ENCODE measurements at places on chromosomes 6 and 20.

GRCh38 chr6:36917541-36918193, 31.9 kb downstream of the C6orf89 start:
- DNase-seq: no peak
- peaks cover 63% of the 10 kb centered on the region for H3K36me3 ChIP-seq
- no peak overlapping the region for H3K4me3 ChIP-seq
- peaks cover 18% of the 10 kb centered on the region for H3K4me1 ChIP-seq
- H3K27me3 ChIP-seq: no peaks in the 10 kb centered on the region

DNA sequence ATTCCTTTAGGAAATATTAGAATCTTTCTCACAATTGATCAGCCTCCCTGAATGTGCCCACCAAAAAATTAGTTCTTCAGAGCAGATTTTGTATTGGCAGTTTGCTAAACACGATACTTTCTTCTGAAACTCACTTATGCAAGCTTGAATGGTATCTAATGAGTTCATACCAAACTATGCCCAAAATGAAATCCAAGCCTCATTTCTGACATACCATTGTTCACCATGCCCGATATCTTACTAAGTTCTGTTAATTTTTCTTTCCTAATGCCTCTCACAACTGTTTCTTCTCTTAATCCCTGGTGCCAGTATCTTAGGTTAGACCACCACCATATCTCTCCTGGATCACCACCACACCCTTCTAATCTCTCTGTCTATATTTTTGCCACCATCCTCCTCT, 755.9 kb downstream of the KIF16B start:
- H3K36me3 ChIP-seq: no peaks in the 10 kb centered on the region
- H3K4me3 ChIP-seq: no peak overlapping the region
- no peaks in the 10 kb centered on the region for H3K4me1 ChIP-seq
- no peaks in the 10 kb centered on the region for H3K27me3 ChIP-seq
- no peak overlapping the region for H3K27ac ChIP-seq

GRCh38 chr6:46689657-46690056, 2.0 kb downstream of the TDRD6 start:
- no peak for DNase-seq
- H3K36me3 ChIP-seq: no peaks in the 10 kb centered on the region
- no peaks in the 10 kb centered on the region for H3K27me3 ChIP-seq
- H3K4me3 ChIP-seq: no peak overlapping the region
- H3K4me1 ChIP-seq: no peaks in the 10 kb centered on the region

- peak overlapping the region; percentile 37 for H3K4me3 ChIP-seq
- H3K4me1 ChIP-seq: peaks cover 34% of the 10 kb centered on the region
- H3K27ac ChIP-seq: no peak overlapping the region
- H3K36me3 ChIP-seq: no peaks in the 10 kb centered on the region
- H3K27me3 ChIP-seq: peaks cover 40% of the 10 kb centered on the region
Measured at GRCh38 chr20:62642666-62643520, 590 bp downstream of the SLCO4A1 start.

DNA sequence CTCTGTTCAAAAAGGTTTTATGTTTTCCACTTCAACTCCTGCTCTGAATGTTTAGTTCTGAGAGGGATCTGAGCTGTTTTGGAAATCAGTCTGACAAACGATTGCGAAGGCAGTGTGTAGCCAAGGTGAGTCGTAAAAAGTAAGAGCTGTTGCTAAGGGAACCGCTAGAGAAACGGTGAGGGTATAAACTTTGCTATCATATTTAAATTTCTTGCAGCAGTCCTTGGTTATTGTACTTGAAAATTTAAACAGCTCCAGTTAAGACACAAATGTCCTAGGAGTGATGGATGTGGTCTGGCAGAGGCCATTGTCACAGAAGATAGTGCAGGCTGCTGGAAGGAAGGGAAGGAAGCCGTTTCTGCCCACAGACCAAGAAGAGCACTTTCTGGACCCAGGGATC, 64.9 kb upstream of the CITED2 start:
- no peaks in the 10 kb centered on the region for H3K27me3 ChIP-seq
- H3K4me1 ChIP-seq: no peaks in the 10 kb centered on the region
- H3K4me3 ChIP-seq: no peak overlapping the region

DNA sequence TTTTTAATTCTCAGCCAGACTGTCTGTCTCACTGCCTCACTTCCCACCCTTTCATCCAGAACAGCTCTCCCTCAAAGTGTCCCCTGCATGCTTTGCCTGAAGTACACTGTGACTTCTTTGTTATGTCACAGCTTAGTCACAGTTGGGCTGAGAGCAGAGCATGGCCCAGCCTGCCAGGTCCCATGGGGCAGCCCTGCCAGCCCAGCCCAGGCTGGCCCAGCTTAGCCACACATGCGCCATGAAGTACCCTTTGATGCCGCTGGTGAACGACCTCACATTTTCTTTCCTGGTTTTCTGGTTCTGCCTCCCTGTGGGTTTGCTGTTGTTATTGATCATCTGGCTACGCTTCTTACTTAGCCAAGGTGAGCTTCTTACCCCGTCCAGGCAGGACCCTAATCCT, at the start of gene ADIG:
TSS of gene ADIG (plus strand) at position 185 of the 400 bp plus-strand sequence. CDS start at position 239, 54 bp downstream.
- no peaks in the 10 kb centered on the region for H3K36me3 ChIP-seq
- DNase-seq: no peak
- no peak within 1 kb of the TSS for H3K27ac ChIP-seq
- no peaks in the 10 kb centered on the region for H3K27me3 ChIP-seq
- H3K4me1 ChIP-seq: no peaks in the 10 kb centered on the region

DNA sequence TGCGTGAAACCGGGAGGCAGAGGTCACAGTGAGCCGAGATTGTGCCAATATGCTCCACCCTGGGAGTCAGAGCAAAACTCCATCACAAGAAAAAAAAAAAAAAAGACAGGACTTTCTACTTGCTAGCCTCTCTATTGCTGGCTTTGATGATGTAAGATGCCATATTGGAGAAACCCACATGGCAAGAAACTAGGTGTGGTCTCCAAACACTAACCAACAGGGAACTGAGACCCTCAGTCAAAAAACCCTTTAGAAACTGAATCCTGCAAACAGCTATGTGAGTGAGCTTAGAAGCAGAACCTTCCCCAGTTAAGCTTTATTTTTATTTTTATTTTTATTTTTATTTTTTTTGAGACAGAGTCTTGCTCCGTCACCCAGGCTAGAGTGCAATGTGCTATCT, 18.4 kb upstream of the ZBTB22 start:
- no peaks in the 10 kb centered on the region for H3K36me3 ChIP-seq
- no peak for DNase-seq
- H3K4me1 ChIP-seq: peaks cover 10% of the 10 kb centered on the region
- H3K27ac ChIP-seq: no peak overlapping the region

- H3K4me1 ChIP-seq: no peaks in the 10 kb centered on the region
- DNase-seq: no peak
- no peak overlapping the region for H3K27ac ChIP-seq
- no peaks in the 10 kb centered on the region for H3K27me3 ChIP-seq
- H3K4me3 ChIP-seq: no peak overlapping the region
Measured at GRCh38 chr20:58519940-58520712, 4.9 kb upstream of the APCDD1L start.

DNA sequence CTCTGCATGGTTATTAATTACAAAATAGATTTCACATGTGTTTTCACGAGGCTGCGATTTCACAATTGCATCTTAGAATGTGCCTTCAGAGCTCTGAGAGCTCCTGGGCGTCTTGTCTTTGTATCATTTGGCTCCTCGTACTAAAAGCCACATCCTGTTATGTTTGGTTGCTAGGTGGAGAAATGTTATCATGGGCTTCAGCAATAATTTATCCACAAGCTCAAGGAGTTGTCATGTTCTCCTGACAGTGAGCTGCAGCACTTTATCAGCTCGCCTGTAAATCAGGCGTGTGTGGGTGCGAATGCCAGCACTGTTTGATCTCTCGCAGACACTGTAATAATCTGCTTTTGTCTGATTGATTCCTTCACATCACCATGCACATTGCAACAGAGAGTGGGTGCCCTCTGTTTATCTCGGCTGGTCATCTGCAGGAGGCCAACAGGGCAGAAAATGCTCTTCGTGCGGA, 218.6 kb upstream of the ZFP64 start:
- H3K27ac ChIP-seq: peak overlapping the region; percentile 96
- peak; percentile 62 for DNase-seq
- H3K36me3 ChIP-seq: no peaks in the 10 kb centered on the region
- no peaks in the 10 kb centered on the region for H3K27me3 ChIP-seq

GRCh38 chr6:155959898-155960495, 504.4 kb upstream of the NOX3 start:
- no peak for DNase-seq
- H3K4me1 ChIP-seq: no peaks in the 10 kb centered on the region
- no peak overlapping the region for H3K4me3 ChIP-seq

GRCh38 chr6:70051197-70052124, 185.1 kb downstream of the COL19A1 start:
- H3K4me1 ChIP-seq: no peaks in the 10 kb centered on the region
- no peak overlapping the region for H3K27ac ChIP-seq
- DNase-seq: no peak
- H3K36me3 ChIP-seq: no peaks in the 10 kb centered on the region
- H3K4me3 ChIP-seq: no peak overlapping the region

DNA sequence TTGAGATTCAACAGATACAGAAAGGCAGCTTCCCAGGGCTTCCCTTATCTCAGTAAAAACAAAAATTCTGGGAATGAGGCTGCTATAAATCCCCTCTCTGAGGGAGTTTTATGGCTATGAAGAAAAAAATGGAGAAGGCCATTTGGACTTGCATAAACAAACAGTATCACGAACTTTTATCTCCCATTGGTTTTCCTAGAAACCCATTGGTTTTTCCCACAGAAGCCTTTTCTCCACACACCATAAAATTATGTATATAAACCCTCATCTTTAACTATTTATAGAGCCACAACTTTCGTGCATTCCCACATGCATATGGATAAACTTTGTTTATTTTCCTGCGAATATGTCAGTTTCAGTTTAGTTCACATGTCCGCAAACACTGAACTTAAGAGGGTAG, 36.2 kb upstream of the BTBD3 start:
- no peaks in the 10 kb centered on the region for H3K4me1 ChIP-seq
- no peak for DNase-seq
- no peaks in the 10 kb centered on the region for H3K27me3 ChIP-seq
- H3K4me3 ChIP-seq: no peak overlapping the region
- H3K27ac ChIP-seq: no peak overlapping the region
- H3K36me3 ChIP-seq: no peaks in the 10 kb centered on the region

DNA sequence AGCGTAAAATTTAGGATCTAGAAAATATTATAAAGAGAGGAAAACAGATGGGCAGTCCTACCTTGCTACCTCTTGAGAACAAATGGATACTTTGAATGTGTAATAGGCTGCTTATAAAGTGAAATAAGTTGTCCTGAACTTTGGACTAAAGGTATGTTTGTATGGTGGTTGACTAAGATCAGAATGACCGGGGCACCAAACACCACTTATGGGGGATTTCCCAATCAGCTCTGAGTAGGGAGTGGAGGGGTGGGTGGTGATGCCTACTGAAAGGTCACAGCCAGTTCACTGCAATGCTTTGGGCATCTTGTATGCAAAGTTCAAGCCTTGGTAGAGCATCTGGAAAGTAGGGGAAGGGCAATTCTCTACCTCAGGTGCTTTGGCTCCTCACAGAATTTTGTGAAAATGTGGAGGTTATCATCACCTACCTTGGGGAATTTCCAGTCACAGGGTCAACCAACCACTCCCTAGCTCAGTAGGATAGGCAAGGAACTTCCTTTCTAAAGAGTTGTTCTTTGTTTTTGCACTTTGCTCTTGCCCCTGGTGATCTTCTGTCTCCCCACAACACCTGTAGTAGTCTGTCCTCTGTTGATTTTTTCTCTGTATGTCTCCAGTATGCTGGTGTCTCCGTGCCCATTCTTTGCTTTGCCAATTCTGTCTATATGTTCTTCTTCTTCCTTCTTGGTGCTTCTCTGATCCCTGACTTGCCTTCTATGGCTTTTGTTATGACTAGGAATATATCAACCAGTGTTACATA, at the start of gene TRIM31:
TSS of gene TRIM31 (minus strand) at position 88 of the 757 bp plus-strand sequence. CDS start 285 bp downstream, outside the sequence.
- no peaks in the 10 kb centered on the region for H3K4me1 ChIP-seq
- no peak for DNase-seq
- H3K36me3 ChIP-seq: no peaks in the 10 kb centered on the region

DNA sequence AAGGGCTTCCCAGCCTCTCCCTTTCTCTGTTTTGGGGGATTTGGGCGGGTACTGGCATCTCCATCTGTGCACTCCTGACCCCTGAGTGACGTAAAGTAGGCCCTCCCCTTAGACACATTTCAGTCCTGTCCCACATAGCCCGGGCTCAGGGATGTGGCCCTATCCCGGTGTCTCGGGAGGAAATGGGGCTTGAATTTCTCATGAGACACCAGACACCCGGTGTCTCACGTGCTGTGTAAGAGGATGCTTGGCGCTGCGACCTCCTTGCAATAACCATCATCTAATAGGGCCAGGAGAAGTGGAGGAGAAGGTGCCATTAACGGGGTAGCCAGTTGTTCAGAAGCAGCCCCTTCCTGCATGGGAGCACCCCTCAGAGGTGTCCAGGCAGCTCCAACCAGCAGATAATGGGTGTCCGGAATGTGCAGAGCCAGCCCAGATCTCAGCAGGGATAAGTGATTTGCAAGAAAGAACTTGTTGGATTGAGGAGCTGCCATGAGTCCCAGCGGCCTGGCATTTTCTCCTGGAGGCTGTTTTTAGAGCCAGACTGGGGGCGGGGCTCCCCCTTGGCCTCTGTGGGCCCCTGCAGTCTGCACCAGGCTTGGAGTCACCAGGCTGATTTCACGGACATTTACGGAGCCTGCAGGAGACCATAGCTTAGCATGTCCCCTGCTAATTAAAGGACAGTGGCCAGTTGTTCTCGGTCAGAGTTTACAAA, 372.0 kb downstream of the PREX1 start:
- no peak for DNase-seq
- H3K4me1 ChIP-seq: no peaks in the 10 kb centered on the region
- H3K36me3 ChIP-seq: no peaks in the 10 kb centered on the region
- H3K27me3 ChIP-seq: peaks cover 44% of the 10 kb centered on the region
- H3K27ac ChIP-seq: no peak overlapping the region
- no peak overlapping the region for H3K4me3 ChIP-seq

DNA sequence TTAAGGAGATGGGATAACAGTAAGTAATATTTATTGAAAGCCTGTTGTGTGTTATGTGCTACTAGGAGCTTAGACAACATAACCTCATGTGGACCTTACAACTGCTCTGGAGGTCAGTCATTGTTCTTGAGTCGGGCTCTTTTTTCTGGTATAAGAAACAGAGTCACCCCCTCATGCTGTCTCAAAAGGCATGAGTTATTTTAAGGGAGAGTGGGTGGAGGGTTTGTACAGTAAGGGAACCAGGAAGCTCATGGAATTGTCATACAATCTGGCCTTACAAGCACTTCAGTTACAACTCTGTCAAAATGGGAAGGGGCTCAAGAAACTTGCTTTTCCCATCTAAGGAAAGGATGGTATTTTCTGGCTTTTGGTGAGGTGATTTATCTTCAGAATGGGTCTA, 16.5 kb upstream of the DSE start:
- no peaks in the 10 kb centered on the region for H3K27me3 ChIP-seq
- H3K36me3 ChIP-seq: no peaks in the 10 kb centered on the region
- H3K27ac ChIP-seq: no peak overlapping the region
- H3K4me1 ChIP-seq: no peaks in the 10 kb centered on the region
- no peak overlapping the region for H3K4me3 ChIP-seq

- H3K36me3 ChIP-seq: no peaks in the 10 kb centered on the region
- H3K27ac ChIP-seq: no peak overlapping the region
- no peak overlapping the region for H3K4me3 ChIP-seq
- H3K4me1 ChIP-seq: no peaks in the 10 kb centered on the region
Measured at GRCh38 chr20:61308477-61308774, 56.4 kb downstream of the CDH4 start.

- H3K36me3 ChIP-seq: no peaks in the 10 kb centered on the region
- no peak for DNase-seq
- no peak within 1 kb of the TSS for H3K27ac ChIP-seq
- peaks cover 7% of the 10 kb centered on the region for H3K27me3 ChIP-seq
- no peak within 1 kb of the TSS for H3K4me3 ChIP-seq
- H3K4me1 ChIP-seq: peaks cover 6% of the 10 kb centered on the region
Measured at GRCh38 chr6:151493804-151494234, at the start of gene CCDC170. TSS of gene CCDC170 (plus strand) at chr6:151494017. CDS start at chr6:151494129, 112 bp downstream.

Data from T-cell (primary cell).